Inflammatory macrophage treated with lipopolysaccharide for 1 hour (primary cell): ENCODE measurements at places on chromosomes 2 and 18.

- DNase-seq = no peak
Measured at GRCh38 chr2:220789961-220790360, 782.1 kb downstream of the EPHA4 start.

- no peak for DNase-seq
Measured at GRCh38 chr2:81481994-81482368, 1177.4 kb upstream of the LRRTM1 start.

GRCh38 chr2:195473862-195474261 is 183.2 kb upstream of the SLC39A10 start:
- peak; percentile 14 for DNase-seq

DNA sequence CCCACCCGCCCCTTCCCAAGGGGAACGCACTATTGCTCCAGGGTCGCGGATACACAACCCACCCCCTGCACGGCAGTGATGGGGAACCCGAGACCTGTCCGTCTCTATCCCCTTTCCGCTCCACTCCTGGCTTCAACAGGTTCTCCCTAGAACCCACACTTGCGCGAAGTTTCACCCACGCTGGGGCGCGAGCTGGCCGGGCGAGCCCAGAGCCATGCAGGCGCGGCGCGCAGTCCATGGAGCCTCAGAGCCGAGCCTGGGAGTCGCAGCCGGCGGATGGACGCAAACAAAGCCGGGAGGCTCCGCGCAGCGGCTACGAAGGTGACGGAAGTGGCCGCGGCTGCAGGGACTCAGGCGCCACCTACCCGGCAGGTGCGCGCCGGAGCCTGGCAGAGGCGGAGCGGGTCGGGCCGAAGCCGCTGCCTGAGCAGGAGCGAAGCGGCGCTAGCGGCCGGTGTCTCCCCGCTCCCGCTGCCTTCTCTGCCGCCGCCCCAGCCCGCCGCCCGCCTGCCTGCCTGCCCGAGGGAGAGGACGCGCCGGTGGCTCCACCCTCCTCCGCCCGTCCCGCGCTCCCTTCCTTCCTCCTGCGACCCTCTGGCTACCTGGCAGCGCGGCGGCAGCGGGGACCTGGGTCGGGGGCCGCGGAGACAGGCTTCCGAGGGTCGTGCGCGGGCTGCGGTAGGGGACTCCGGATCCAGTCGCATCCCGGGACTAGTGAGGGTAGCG is 14.0 kb downstream of the ALPG start:
- DNase-seq = no peak

DNA sequence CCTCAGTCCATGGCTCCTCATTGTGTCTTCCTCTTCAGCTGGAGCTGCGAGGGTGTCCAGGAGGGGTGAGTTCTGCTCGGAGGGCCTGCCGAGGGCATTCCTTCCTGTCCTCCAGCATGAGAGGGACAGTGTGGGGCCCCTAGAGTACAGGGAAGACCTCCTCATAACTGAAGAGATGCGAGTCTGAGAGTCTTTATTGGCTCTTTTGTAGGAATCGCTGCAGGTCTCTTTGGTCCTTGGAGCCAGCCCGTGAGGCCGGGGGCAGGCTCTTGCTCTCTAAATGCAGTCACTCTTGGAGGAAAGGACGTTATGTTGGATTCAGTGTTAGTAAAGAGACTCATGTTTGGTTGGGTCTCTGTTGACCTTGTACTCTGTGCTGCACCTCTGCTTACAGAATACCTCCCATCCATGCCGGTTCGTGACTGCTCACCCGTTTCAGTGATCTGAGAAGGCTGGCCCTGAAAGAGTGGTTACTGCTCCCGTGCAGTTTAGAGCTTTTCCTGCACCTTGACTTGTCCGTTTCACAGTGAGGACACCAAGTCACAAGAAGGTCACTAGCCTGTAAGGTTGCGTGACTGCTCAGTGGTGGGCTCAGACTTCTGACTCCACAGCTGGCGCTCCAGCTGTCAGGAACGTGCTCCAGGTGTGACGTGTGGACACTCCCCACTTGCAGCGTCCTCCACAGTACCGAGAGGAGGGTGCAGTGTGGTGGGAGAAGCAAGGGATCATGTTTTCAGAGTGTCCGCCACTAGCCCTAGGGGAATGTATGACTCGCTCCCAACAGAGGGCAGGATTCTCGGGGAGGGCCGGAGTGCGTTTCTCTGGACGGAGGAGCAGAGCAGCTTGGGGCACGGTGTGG is 7.8 kb downstream of the ATG4B start:
- no peak for DNase-seq

- DNase-seq = peak; percentile 18
Measured at GRCh38 chr2:159131914-159132281, 154.6 kb downstream of the WDSUB1 start.
